ENCODE measurements at places on chromosomes 12 and 14. TPM values are rescaled to one million over a fixed set of nuclear protein-coding genes. Genes with fewer than 3 reads are reported as not detected.

PPP4R4 gene
- polyA plus RNA-seq, result 0.30 TPM

NCOR2 gene
- 63.1 TPM for polyA plus RNA-seq

OR9K2 gene
- polyA plus RNA-seq, result not detected

PLEKHD1 gene
- polyA plus RNA-seq, result 0.05 TPM

ETFBKMT gene
- polyA plus RNA-seq, result 1.0 TPM

RPGRIP1 gene
- 0.07 TPM for polyA plus RNA-seq

TMEM229B gene
- polyA plus RNA-seq, result 1.5 TPM

CCDC38 gene
- polyA plus RNA-seq, result not detected

STXBP6 gene
- 11.4 TPM for polyA plus RNA-seq

ACOT6 gene
- polyA plus RNA-seq, result 0.34 TPM

RBMS2 gene
- 3.3 TPM for polyA plus RNA-seq

ADGRD1 gene
- polyA plus RNA-seq, result 10.3 TPM

ZNF664 gene
- polyA plus RNA-seq, result 76.4 TPM

Data from adipose tissue (tissue), 3 donors.